Epithelial cell of proximal tubule (primary cell): ENCODE measurements at places on chromosomes 2 and 18. TPM values are rescaled to one million over a fixed set of nuclear protein-coding genes. Genes with fewer than 3 reads are reported as not detected.
A peak's percentile ranks its signal among the peaks of the same experiment; 100 is the strongest.

GRCh38 chr2:68487773-68488355 is 20.5 kb downstream of the APLF start:
- no peak for DNase-seq

Gene PTPRN
- total RNA-seq, result 0.75 and 1.0 TPM in 2 replicates

Gene NGEF
- 4.2 and 8.6 TPM in 2 replicates for total RNA-seq

DNA sequence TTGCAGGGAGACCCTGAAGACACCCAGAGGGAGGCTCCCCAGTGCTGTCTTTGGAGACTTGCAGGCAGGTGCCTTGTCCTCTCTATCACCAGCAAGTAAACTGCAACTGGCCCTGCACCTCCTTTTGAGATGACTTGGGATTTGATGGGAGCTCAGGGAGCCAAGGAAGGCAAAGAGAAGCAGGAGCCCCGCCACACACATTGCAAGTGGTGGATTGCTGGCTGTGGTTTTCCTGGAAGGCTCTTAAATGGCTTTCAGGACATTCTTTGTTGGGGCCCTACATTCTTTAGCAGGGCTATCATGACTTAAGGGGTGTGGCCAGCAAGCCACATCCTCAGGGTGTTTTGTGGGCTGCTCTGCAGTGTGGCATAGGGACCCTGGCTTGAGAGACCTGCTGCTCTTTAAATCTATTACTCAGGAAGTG is 39.9 kb upstream of the CDC42EP3 start:
- peak; percentile 52 for DNase-seq

DNA sequence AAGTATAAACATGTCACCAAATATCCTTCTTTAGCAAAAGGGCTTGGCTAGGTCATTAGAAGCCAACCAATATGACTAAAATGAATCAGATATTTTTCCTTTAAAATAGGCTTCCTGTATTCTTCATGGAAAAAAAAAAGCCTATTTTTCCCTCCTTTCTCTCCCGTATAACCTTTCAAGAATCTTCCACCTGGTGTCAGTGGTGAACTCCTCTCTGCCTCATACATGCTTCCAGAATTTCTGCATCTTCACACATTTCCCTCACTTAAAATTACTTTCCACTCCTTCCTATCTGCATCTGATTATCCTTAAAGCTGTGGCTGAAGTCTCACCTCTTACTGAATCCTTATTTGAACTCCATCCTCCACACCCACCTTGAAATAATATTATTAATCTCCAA is 116.9 kb upstream of the FANCL start:
- DNase-seq, result no peak

DNA sequence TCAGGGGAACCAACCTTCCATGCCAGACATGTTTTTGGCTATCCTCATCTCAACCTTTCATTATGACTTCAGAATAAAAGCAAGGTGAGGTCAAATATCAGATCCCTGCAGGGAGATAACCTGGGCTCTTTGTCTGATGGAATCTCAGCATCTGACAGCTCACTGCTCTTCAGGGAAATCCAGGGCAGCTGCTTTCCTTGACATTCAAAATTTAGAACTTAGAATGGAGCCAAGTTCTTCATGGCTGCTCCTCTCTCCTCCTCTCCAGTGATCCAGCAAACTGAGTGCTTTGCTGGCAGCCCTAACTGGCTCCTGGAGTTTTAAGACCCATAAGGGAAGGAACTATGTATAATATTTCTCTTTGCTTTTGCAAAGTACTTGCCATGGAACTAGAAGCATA is 716.3 kb downstream of the TSN start:
- DNase-seq, result no peak
